Stimulated activated CD8-positive, alpha-beta memory T cell treated with anti-CD3 and anti-CD28 coated beads, Interleukin-15, amount 100 ng/mL, for 4 hours (primary cell): ENCODE measurements at places on chromosomes 2 and 18.

GRCh38 chr2:20444993-20445910 lies 1.6 kb upstream of the RHOB start:
- DNase-seq: no peak

- DNase-seq: no peak
Measured at GRCh38 chr2:29130295-29130694, 15.1 kb downstream of the CLIP4 start.

GRCh38 chr2:123453772-123454171 lies 571.3 kb upstream of the CNTNAP5 start:
- no peak for DNase-seq

DNA sequence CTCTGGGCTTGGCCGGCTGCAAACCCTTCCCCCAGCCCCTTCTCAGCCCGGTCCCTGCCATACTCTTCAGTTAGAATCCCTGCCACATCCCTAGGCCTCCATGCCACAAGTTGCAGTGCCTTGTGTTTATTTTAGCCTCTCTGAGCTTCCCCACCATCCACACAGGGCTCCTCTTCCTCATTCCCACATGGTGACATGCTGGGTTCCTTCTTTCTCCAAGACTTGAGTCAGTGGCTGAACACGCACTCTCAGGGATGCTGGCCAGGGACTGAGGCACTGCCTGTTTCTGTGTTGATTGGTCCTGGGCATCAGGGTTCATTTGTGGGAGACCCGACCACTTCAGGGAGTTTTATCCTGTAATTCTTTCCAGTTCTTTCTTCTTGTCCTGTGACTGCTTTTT lies 56.3 kb downstream of the KCNS3 start:
- no peak for DNase-seq

- DNase-seq: no peak
Measured at GRCh38 chr2:122927197-122927596, 1097.9 kb upstream of the CNTNAP5 start.
